ENCODE measurements at places on chromosomes 2 and 18.
A peak's percentile ranks its signal among the peaks of the same experiment; 100 is the strongest.

- no peak for DNase-seq
These were observed 1.8 kb downstream of the ZNF512 start for GRCh38 chr2:27584597-27584996.

GRCh38 chr2:27322301-27322765, 564 bp downstream of the MPV17 start:
- peak; percentile 26 for DNase-seq

GRCh38 chr2:136323195-136323594, 205.2 kb upstream of the CXCR4 start:
- DNase-seq: no peak

- no peak for DNase-seq
These were observed 3.4 kb downstream of the RBBP8 start for GRCh38 chr18:22936515-22936914.

DNA sequence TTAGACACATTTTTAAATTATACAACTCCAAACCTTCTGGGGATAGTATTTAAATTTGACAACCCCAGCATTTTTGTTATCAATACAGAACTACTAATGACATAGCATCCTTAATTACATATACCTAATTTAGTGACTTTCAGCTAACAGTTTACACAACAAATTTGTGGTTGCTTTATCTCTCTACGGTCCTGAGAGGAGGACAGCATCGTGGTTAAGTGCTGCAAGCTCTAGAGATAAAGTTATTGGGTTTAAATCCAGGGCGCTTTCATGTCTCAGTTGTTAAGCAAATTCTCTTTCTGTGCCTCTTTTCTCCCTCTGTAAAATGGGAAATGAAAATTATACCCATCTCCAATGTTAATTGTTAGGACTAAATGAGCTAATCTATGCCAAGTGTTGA, 129.3 kb downstream of the METTL4 start:
- no peak for DNase-seq
